Left ventricle myocardium superior (tissue), 1 donor: ENCODE measurements at places on chromosomes 3 and 15. TPM values are rescaled to one million over a fixed set of nuclear protein-coding genes. Genes with fewer than 3 reads are reported as not detected.
A peak's percentile ranks its signal among the peaks of the same experiment; 100 is the strongest.

GRCh38 chr15:39511916-39512260 is 69.0 kb upstream of the THBS1 start:
- DNase-seq = peak; percentile 43

LRRK1 gene
- total RNA-seq = 2.3 TPM

LMOD3 gene
- total RNA-seq = 162 TPM

DNA sequence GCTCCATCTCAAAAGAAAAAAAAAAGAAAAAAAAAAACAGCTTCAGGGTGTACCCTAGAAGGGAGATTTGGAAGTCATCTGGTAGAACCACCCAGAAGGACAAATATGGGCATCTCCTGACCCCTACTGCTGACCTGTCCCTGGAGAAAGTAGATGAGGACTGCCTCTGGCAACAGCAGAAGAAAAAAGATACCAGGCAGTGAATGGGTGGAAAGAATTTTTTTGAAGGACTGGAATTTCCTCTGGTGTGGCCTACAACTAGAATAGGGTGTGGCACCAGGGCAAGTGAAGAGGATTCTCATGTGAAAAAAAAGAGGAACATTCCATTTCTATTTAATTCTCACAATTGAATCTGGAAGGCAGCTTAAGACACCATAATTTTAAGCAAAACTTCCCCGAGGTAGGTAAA is 3.1 kb downstream of the ANXA2 start:
- no peak for DNase-seq

- DNase-seq = no peak
Measured at GRCh38 chr15:55401786-55402246, 6.3 kb downstream of the CCPG1 start.

GRCh38 chr3:128468791-128469527 is 2.3 kb upstream of the DNAJB8 start:
- DNase-seq = no peak

DNA sequence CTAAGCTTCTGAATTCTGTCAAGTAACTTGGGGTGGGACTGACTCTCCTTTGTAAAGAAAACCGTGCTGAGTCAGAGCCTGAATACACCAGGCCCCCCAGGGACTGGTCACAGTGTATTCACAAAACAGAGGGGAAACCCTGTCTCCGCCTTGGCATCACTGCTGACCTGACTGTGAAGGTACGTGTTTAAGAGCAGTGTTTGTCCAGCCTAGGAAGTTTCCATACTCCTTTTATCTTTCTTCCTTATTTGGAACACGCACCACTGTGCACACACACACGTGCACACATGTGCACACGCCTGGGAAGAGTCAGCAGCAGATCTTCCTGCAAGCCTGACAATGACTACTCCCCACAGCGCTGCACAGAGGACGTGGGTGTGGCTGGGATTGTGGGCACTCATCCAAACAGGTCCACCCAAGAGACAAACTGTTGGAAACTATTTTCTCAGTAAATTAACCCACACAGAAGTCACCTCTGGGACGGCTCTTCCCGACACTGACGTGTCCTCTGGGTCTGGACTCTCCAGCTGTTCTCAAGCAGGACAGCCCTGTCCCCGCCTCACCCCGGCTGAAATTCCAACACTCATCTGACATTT is 87.7 kb downstream of the ATP10A start:
- DNase-seq = peak; percentile 76

- DNase-seq = no peak
Measured at GRCh38 chr3:81728766-81729544, 32.5 kb downstream of the GBE1 start.

DNA sequence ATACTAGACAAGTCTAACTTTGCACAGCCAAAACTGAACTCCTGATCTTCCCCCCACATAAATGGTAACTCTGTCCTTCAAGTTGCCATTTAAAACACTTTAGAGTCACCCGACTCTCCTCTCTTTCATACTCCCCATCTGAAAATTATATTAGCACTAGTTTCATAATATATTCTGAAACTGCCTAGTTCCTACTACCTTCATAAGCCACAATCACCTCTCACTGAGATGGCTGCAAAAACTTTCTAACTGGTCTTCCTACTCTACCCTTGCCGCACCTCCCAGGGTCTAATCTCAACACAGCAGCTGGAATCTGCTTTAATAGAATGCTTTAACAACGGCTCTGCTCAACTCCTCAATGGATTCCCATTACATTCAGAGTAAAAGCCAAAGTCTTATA is 55.0 kb downstream of the GLB1 start:
- DNase-seq = no peak

DNA sequence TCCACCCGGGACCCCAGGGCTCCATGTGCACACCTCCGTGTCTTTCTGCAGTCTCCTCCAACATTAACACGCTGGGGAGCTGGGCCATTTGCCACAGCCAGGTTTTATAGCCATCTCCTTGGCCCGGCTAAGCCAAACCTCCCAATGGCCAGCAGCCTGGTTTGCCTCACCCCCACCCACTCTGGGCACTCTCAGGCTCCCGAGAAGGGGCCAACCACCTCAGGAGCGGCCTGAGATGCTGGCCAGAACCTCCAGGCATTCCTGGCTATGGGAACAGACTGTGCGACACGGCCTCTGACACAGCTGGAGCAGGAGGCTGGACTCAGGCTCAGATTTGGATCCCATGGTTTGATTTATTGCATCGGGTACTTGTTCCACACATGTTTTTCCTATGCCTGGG is 289.7 kb downstream of the RPLP1 start:
- DNase-seq = no peak

GRCh38 chr3:165181556-165181955 is 14.6 kb downstream of the SLITRK3 start:
- DNase-seq = no peak
